ENCODE measurements at places on chromosomes 7 and 10.

DNA sequence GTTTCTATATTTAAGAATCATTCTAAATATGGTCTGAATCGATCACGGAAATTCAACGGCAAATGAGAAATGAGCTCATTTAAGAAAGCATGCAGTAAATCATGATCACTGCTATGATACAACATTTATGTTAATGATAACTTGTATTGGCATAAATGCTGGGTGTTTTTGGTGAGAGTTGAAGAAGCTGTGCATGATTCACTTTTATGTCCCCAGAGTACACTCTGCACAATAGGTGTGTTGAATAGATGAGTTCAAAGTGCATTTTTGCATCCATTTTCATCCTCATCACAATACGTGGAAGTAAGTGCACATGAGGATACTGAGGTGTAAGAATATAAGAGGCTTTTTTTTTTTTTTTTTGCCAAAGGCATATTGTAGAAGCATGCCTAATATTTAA, 169.3 kb downstream of the PPP1R17 start:
- DNase-seq, result no peak

GRCh38 chr7:40223451-40224127, 88.8 kb downstream of the SUGCT start:
- DNase-seq, result no peak

DNA sequence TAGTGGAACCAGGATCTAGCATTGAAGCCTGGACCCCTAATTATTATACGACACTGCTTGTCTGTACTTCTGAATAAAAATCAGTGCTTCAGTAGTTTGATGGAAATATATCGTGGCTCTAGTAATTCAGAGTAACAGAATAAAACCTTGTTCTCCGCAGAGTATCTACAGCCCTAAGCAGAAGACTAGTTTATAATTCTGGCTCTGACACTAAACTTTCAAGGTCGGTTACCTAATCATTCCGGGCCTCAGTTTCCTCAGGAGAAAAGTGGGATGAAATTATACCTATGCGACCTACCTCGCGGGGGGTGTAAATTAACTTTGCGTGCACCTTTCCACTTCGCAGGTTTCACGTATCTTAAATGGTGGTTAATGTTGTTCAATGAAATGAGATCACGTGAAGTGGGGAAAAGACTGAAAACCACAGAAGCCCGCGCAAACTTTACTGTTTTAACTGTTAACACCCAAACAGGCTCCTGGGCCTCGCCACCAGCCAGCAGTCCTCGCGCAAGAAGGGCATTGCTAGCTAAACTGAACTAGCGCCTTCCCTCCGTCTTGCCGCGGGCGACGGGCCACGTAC, 615 bp downstream of the THAP5 start:
- DNase-seq, result no peak

- no peak for DNase-seq
Observed at GRCh38 chr7:6178298-6179029, 94.0 kb downstream of the CYTH3 start.

DNA sequence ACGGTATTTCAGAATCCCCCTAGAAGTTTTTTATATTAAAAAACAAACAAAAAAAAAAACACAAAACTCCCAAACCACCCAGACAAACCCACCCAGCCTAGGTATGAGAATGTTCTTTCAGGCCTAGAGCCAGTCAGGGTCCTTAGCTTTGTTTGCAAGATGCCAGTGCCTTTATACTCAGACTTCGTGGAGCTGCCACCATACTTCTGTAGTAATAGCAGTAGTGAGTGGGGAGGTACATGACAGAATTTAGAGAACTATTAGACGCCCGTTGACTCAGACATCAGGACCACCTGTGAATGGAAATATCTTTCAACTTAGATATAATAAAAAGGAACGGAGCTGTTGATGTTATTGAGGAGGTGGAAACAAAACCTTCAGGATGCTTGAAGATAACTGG, 138.2 kb upstream of the MKLN1 start:
- no peak for DNase-seq

DNA sequence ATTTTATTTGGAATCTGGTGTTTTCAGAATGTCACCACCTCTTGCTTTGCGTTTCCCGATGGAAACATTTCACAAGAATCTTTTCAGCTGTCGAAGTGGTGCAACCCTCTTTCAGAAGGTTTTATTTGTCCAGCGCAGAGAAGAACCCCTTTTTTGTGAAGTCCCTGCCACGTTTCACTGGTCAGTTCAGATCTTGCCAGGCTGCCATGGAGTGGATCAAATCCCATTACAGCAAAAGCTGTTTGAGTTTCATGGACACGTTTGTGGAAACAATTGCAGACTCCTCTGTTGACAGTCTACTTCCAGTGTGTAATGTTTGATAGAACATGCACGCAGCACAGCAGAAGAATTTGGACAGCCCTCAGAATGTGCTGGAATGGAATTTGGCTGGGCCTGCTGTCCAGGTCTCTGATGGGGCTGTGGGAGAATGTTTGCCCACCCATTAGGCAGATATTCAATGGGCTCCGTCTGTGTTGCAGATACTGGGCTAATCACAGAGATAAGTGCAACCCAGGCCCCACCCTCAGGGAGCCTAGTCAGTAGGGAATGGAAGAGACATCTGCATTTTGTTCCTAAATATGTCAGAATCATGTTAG, 143.2 kb downstream of the GRK5 start:
- DNase-seq, result no peak

GRCh38 chr10:49667991-49668390, 11.5 kb upstream of the C10orf53 start:
- no peak for DNase-seq

DNA sequence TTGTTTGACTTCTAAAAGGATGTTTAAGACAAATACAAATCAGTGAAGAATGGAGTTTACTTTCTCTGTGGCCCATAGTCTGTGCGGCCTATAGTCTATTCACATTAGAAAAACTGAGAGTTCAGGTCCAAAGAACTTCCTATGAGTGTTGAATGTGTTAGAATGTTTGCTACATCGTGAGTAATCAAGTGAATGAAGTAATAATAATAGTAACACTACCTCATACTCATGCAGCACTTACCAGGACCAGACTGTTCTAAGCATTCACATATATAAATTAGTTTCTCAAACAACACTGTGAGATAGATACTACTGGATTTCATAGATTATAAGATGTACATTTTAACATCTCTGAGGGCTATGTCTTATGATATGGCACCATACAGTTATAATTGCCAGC, 70.4 kb downstream of the RALA start:
- no peak for DNase-seq

All from stimulated activated CD8-positive, alpha-beta memory T cell treated with anti-CD3 and anti-CD28 coated beads, Interleukin-2, amount 100 ng/mL, for 1 hour (primary cell).